GM04503 (cell line): ENCODE measurements at places on chromosomes 4 and X.

- DNase-seq = no peak
These were observed 574 bp upstream of the MOB1B start for GRCh38 chr4:70901607-70901983.

GRCh38 chr4:155403886-155404285 is 27.1 kb upstream of the MAP9 start:
- DNase-seq = no peak

DNA sequence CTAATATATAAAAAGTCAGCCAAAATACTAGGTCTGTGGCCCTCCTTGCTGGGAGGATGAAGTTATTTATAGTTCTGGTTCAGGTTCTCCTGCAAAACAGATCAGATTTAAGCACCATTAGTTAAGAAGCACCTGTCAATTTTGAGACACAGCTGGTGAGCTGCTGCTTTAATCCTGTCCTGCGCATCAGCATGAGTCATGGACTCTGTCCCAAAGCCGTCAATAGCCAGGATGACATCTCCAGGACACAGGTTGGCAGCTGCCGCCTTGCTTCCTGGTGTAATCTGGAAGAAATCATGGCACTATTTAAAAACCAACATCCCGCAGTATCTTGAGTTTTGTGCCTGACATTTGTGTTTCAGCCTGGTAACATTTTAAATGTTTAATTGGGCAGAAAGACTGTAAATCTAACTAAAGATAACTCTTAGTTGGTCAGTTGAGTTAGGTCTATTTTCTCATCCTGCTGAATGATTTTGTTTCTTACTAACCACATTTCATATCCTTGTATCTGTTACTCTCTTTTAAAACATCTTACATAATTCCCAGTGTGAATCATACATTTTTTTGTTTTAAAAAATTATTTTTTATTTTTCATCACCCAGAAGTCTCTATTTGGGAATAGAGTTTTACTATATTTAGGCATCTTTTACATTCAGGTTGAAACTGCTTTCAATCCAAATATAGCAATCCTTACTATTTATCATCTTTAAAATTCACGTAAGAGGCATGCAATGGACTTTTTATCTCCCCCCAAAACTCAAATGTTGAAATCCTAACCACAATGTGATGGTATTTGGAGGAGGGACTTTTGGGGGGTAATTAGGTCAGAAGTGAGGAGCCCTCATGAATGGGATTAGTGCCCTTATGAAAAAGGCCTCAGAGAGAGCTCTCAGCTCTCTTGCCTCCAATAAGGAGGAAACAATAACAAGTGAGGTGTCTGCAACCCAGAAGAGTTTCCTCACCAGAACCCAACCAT is 10.1 kb downstream of the PDLIM3 start:
- no peak for DNase-seq

DNA sequence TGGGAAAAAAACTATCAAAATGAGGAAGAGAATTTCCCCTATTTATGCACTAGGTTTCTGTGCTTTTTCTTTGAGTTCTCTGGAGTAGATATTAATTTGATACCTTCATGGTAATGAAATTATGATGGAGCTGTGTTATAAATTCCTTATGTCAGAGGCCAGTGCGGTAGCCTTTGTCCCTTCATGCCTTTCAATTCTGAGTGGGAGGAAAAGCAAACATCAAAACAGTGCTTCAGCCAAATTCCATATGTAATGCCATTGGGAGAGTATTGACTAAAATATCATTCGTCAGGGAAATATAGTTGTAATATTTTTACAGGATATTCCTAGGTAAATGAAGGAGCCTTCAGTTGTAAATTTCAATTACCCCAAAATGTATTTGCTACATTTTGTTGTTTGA is 17.5 kb upstream of the RGN start:
- no peak for DNase-seq

DNA sequence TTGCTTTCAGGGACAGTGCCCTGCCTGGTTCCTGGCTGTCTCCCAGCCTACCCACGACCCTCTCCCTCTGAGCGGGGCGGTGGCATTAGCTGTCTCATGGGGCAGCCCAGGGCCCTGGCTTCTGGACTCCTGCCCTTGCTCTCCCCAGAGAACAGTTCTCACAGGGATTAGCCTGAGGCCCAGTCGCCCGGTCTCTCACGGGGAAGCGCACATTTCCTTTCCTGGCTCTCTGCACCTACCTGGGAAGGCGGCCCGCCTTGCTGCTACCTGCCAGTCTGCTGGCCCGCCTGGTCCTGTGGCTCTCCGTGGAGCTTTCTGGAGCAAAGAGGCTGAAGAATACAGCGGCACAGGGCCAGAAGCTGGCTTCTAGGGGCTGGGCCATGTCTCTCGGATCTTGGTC is 128.4 kb downstream of the FHDC1 start:
- no peak for DNase-seq

DNA sequence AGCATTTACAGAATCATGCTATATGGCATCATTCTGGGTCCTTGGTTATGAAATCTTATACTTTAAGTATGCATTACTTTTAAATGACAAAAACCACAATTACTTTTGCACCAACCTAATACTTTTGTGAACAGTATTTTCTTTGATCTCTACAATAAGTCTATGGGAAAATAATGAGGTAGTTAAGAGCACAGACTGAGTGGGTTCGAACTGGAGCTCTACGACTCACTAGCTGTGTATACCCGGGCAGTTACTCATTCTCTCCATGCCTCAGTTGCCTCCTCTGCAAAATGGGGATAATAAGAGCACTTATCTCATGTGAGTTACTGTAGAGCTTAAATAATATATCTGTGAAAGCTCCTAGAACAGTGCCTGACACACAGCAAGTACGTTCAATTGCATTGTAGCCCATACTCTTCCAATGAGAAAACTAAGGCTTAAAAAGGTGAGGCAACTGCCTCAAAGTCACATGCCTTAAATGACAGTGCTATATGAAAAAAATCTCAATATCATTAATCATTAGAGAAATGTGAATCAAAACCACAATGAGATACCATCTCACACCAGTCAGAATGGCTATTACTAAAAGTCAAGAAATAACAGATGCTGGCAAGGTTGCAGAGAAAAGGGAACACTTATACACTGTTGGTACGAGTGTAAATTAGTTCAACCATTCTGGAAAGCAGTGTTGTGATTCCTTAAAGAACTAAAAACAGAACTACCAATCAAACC is 151.5 kb downstream of the CHIC2 start:
- no peak for DNase-seq

- no peak for DNase-seq
These were observed 235.9 kb downstream of the CPXCR1 start for GRCh38 chrX:88982933-88983332.

GRCh38 chr4:98786866-98787265 is 128.5 kb upstream of the TSPAN5 start:
- no peak for DNase-seq

DNA sequence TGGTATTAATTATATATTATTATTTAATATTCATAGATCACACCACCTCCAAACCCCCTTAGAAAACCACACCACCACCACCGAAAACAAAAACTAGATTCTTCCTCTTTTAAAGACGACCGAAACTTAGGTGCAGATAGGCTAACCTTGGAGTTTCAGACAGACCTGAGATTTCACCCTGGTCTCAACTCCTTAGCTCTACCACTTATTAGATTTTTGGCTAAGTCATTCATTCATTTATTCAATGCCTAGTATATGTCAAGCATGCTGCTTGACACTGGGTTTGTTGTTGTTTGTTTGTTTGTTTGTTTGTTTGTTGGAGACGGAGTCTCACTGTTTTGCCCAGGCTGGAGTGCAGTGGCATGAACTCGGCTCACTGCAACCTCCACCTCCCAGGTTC is 9.5 kb upstream of the BMP2K start:
- no peak for DNase-seq

DNA sequence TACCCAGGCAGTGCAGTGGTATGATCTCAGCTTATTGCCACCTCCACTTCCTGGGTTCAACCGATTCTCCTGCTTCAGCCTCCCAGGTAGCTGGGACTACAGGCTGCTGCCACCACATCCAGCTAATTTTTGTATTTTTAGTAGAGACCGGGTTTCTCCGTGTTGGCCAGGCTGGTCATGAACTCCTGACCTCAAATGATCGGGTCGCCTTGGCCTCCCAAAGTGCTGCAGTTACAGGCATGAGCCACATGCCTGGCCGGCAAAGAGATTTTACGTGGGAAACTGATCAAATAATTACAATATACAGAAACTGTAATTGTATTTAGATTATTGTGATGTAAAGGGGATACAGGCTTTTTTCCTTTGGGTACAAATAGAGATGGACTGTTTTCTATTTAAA is 33.7 kb downstream of the RBPJ start:
- no peak for DNase-seq

- DNase-seq = no peak
These were observed 73.3 kb downstream of the NCAPG start for GRCh38 chr4:17884063-17884462.

GRCh38 chr4:56733352-56733751 is 52.3 kb upstream of the HOPX start:
- no peak for DNase-seq

DNA sequence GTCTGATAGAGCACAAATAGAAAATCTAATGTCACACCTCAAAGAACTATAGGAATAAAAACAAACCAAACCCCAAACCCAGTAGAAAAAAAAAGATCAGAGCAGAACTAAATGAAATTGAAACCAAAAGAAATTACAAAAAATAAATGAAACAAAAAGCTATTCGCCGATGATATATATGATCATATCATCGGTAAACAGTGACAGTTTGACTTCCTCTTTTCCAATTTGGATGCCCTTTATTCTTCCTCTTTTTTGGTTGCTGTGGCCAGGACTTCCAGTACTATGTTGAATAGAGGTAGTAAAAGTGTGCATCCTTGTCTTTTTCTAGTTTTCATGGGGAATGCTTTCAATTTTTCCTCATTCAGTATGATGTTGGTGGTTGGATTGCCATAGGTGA is 215.3 kb upstream of the AR start:
- no peak for DNase-seq

DNA sequence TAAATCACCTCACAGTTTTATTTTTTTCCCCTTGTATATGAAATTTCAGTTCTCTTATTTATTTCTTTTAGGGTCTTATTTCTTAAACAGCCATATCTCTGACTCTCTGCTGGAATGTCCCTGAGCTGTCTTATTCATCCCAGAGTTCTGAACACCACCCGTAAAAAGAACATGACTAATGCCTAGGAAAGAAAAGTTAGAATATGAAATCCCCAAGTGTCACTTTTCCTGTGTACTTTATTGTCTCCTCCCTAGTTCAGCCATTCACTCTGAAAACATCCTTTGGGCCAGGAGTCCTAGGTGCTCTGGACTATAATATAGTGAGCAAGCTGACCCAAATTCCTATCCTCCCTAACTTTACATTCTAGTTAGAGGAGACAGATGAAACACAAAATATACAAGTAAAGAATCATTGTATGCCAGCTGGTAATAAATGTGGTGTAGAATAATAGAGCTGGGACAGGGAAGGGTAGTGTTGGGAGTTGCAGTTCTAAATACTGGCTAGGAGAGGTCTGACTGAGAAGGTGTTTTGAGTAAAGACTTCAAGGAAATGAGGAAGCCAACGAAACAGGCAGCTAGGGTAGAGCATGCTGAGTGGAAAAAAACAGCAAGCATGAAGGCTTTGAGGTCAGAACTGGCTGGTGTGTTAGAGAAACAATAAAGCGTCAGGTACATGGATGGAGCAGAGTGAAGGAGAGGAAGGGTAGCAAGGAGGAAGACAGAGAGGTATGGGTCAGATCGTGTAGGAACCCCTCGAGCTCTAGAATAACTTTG is 40.6 kb upstream of the FTHL17 start:
- no peak for DNase-seq

- DNase-seq = no peak
These were observed 19.1 kb downstream of the GALNT7 start for GRCh38 chr4:173187732-173188131.

DNA sequence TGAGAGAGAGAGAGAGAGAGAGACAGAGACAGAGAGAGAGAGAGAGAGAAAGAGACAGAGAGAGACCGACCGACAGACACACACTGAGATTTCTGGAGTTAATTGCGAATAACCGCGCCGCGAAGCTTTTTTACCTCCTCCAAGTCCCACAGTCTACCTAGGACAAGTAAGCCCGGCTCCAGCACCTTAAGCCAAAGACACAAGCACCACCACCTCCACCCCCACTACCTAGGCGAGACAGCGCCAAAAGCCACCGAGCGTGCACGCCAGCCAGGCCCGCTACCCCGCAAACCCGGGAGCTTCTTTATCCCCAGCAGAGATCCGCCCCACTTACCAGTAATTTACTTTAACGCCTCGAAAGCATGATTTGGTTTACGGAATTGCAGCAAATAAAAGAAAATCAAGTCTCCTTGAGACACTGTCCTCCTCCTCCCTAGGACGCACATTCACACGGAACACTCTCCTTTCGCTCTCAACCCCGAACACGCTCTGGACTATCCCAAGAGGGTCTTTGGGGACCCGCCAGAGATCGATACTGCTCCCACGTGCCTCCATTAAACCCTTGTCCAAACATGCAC is 649.6 kb upstream of the DIPK2B start:
- DNase-seq = no peak

- DNase-seq = no peak
These were observed 76.6 kb downstream of the FBXW7 start for GRCh38 chr4:152459326-152459725.

DNA sequence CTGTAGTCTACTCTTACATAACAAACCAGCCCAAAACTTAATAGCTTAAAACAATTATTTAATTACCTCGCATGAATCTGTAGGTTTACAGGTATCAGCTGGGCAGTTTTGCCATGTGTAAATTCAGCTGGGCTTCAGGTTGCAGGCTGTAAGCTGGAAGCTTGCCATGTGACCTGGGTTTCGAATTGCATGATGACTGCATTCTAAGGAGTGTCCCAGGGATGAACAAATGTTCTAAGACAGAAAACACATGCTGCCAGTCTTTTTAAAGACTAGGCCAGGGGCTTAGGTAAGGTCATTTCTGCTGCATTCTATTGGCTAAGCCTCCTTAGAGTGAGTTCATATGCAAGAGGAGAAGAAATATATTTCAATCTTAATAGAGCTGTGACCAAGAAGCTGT is 44.8 kb downstream of the GRIA2 start:
- DNase-seq = no peak

GRCh38 chr4:2790583-2791517 is 2.0 kb upstream of the SH3BP2 start:
- DNase-seq = no peak

- DNase-seq = no peak
These were observed 5.1 kb downstream of the USP27X start for GRCh38 chrX:49884290-49884862.

GRCh38 chr4:7103607-7104365 is 35.9 kb upstream of the GRPEL1 start:
- no peak for DNase-seq

GRCh38 chr4:37071576-37071975 is 173.0 kb upstream of the NWD2 start:
- DNase-seq = no peak
